Thyroid gland (tissue), 4 donors: ENCODE measurements at places on chromosomes 1 and 21. TPM values are rescaled to one million over a fixed set of nuclear protein-coding genes. Genes with fewer than 3 reads are reported as not detected.

DNA sequence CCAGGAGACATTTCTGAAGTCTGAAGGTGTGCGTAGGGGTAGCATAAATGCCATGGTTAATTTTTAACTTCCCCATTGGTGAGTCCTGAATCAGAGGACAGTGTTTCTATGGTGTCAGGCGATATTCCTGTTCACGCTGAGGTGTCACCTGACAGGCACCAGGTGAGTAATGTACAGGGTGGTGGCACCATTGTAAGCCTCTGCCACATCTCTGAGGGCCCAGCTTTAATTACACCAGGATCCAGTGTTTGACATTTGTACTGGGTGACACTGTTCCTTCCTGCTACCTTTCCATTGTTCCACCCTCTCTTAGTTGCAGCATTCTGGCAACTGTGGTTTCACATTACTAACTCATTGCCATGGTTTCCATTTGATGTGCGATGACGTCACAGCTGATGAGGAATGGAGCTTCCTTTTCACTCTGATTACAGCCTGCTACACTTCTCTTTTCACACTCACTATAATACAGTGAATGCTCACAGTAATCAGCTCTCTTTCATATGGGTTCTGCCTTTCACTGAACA, 40.6 kb upstream of the MARK1 start:
- DNase-seq: no peak

DNA sequence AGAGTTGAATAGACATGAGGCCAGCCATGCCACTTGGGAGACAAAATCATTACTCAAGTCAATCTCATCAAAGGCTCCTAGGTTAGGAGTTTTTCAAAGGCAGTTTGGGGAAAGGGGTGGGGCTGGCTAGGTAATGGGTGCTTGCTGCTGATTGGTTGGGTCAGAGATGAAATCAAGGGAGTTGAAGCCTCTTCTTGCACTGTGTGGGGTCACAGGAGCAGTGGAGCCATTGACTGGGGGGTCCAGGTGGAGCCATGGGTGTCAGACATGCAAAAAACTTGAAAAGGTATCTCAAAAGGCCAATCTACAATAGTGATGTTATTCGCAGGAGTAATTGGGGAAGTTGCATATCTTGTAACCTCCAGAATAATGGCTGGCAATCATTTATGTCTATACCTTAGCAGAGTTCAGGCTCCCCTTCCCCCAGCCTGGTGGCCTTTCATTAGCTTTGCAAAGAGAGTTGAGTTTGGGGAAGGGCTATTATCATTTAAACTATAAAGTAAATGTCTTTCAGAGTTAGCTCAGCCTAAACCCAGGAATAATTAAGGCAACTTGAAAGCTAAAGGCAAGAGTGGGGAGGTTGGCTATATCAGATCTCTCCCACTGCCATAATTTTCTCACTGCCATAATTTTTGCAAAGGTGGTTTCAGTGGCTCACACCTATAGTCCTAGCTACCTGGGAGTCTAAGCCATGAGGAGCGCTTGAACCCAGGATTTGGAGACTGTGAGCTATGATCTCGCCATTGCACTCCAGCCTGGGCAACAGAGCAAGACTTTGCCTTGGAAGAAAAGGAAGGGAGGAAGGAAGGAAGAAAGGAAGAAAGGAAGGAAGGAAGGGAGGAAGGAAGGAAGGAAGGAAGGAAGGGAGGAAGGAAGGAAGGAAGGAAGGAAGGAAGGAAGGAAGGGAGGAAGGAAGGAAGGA, 7.8 kb upstream of the PINK1 start:
- DNase-seq: no peak

Gene FAM72A
- not detected for total RNA-seq

Gene CHODL
- total RNA-seq: 1.7 TPM

Gene SPRR2D
- not detected for total RNA-seq

Gene FCMR
- total RNA-seq: 1.2 TPM

Gene PLA2G4A
- total RNA-seq: 3.4 TPM

DNA sequence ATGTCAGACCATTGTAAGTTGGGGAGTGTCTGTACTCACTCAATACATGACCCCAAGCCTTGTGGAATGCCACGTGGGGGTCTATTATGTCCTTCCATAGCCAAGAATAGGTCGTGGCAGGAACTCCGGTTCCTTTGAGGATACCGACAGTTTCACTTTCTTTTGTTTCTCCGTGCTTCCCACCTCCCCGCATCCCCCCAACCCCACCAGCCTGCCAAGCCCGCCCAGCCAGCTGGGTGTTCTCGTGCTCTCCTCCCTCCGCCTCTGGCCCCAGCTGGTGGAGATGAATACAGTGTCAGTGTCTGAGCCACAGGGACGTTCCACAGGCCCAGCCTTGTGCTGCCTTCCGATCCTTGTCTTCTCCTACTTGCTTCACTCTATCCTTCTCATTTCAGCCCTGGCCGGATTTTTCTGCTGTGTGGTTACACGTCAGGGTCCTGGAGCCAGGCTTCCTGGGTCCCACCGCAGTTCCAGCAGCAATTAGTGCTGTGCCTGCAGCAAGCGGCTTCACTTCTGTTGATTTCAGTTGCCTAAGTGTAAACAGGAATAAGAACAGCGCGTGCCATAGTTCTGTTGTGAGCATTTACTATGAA, 4.1 kb upstream of the AGTRAP start:
- DNase-seq: peak; percentile 68

Gene FNDC10
- total RNA-seq: 1.0 TPM

Gene ST3GAL3
- total RNA-seq: 12.1 TPM

DNA sequence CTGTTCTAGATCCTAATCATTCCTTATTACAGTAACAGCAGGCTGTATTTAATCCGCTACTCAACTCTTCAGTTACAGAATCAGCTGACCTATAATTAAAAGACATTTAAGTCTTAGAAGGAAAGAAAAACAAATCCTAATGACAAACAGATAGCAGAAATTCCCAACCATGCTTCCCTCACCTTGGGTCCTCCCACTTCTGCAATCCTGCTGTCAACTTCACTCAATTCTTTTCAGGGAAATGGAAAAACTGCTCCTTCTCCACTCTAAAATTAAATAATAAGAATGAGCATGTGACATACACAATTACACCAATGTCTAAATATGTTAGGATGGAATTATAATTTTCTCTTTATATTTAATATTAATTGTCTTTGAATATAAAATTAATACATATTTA, 182.6 kb upstream of the LYPLAL1 start:
- no peak for DNase-seq

GRCh38 chr1:19089524-19089923, 120.5 kb downstream of the UBR4 start:
- DNase-seq: no peak

DNA sequence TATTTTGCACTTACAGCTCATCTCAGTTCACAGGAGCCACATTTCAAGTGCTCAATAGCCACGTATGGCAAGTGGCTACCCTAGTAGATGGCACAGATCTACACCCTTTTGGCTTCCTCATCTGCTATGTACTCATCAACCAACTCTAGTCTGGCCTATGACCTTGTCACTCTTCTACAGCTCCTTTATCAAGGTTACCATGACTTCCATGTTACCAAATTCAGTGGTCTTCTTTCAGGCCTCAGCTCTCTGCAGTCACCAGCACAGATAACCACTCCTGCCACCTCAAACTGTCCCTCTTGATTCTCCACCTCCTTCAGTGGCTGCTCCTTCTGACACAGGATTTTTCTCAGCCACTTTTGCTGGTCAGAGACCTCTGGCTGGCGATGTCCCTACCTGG, 11.7 kb upstream of the USP48 start:
- DNase-seq: no peak

Gene C1orf226
- 1.8 TPM for total RNA-seq

Gene KRTAP11-1
- not detected for total RNA-seq

GRCh38 chr1:177274687-177275211, 104.0 kb downstream of the BRINP2 start:
- peak; percentile 23 for DNase-seq

DNA sequence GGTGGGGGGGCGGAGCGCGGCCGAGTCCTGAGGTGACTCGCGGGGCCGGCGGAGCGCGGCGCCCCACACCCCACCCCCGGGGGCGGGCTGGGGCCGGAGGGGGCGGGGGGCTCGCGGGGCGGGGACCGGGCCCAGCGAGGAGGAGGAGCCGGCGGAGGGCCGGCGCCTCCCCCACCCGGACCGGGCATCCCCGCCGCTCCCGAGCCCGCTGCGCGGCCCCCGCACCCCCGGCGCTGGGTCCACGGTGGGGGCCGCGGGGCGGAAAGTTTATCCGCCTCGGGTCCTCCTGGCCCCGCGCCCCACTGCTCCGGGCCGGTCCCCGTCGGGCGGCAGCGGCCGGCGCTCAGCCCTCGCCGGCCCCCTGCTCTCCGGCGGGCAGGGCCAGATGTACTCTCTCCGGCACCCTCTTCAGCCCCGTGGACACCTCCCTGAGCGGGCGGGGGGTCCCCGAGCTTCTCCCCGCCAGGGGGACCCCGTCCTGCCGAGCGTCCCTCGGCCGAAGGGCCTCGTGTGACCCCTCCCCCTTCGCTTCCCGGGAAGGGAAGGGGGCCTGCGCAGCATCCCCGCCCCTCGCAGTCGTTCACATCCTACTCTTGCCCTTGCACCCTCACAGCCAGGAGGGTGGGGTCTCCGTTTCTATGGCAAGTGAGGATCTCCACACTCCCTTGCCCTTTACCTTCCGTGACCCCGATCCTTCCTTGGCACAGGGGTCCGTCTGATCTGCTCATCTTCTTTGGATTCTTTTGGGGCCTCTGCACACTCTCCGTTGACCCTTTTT, 663 bp downstream of the CAMTA1 start:
- peak; percentile 45 for DNase-seq
